ENCODE measurements at places on chromosomes 13 and 19.

DNA sequence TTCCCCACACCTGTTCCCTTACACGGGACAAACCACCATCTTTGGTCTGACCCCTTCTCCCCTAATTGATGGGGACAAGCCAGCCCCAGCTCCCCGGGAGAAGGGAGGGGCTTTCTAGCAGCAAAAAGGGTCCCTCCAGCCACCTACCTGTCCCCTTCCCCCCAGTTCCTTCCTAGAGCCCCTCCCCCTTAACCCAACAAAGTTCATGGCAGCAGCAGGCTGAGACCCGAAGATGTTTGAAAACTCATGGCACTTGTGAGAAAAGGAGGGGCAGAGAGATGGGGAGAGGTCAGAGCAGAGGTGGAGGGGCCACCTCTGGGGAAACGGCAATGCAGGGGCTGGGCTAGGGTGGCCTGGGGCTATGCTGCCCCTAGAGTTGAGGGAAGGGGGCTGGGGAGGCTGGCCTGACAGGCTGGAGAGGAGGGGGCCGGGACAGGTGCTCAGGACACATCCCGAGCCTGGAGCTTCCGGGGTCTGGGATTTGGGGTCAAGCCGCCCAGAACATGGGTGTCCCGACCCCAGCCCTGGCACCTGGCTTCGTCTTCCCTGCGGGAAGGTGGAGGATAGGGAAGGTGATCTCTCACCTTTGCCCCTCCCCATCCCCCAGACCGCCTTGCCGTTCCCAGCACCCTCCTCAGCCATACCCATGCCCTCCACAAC lies 12.5 kb upstream of the ASF1B start:
- DNase-seq: no peak

DNA sequence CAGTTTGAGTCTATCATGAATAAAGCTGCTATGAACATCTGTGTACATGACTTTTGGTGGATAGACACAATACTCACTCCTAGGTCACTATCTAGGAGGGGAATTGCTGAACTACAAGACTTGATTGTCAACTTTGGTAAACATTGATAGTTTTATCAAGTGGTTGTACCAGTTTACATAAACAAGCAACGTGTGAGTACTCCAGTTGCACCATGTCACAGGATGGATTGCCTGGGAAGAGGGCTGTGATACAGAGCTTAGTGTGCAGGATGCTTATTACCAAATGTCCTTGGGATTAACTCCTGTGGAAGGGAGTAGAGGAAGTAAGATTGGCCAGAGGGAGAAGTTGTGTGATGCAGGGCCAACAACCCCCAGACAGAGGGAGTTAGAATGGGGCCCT lies 37.7 kb downstream of the RAP2A start:
- no peak for DNase-seq

GRCh38 chr19:16527971-16528521 lies 14.2 kb downstream of the CHERP start:
- DNase-seq: peak; percentile 43

- no peak for DNase-seq
These were observed 20.1 kb upstream of the DOCK9 start for GRCh38 chr13:98997738-98998641.

- DNase-seq: no peak
These were observed 8.6 kb downstream of the KDM4B start for GRCh38 chr19:4977299-4978174.

DNA sequence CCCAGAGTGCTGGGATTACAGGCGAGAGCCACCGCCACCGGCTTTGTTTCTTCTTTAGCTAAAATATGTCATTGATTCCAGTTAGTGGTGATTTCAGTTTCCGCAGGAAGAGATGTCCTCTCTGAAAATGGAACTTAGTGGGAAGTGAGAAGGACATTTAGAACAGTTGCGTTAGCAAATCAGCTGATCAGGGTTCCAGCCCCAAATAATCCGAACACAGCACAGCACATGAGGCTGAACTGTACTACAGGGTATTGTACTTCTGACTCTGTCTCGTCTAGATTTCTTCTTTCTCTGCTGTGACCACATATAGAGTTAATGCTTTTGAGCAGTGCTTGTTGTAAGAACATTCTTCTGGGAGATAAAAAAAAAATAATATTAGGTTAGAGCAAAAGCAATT lies 314.4 kb downstream of the MYO16 start:
- DNase-seq: no peak

Measured in stimulated activated CD4-positive, alpha-beta T cell treated with anti-CD3 and anti-CD28 coated beads, Interleukin-4, amount 100 ng/mL, for 24 hours (primary cell).